ENCODE measurements at places on chromosomes 11 and 22. TPM values are rescaled to one million over a fixed set of nuclear protein-coding genes. Genes with fewer than 3 reads are reported as not detected.

Gene TENM4
- total RNA-seq, result 0.63 TPM

Gene CNGA4
- total RNA-seq, result 0.39 TPM

- no peaks in the 10 kb centered on the region for H3K36me3 ChIP-seq
- H3K27me3 ChIP-seq, result peaks cover 5% of the 10 kb centered on the region
- H3K4me3 ChIP-seq, result no peak overlapping the region
- DNase-seq, result no peak
- H3K4me1 ChIP-seq, result peaks cover 12% of the 10 kb centered on the region
- no peak overlapping the region for H3K27ac ChIP-seq
These were observed 2.1 kb downstream of the MAPK8IP1 start for GRCh38 chr11:45887587-45887986.

Gene APOA5
- not detected for total RNA-seq

DNA sequence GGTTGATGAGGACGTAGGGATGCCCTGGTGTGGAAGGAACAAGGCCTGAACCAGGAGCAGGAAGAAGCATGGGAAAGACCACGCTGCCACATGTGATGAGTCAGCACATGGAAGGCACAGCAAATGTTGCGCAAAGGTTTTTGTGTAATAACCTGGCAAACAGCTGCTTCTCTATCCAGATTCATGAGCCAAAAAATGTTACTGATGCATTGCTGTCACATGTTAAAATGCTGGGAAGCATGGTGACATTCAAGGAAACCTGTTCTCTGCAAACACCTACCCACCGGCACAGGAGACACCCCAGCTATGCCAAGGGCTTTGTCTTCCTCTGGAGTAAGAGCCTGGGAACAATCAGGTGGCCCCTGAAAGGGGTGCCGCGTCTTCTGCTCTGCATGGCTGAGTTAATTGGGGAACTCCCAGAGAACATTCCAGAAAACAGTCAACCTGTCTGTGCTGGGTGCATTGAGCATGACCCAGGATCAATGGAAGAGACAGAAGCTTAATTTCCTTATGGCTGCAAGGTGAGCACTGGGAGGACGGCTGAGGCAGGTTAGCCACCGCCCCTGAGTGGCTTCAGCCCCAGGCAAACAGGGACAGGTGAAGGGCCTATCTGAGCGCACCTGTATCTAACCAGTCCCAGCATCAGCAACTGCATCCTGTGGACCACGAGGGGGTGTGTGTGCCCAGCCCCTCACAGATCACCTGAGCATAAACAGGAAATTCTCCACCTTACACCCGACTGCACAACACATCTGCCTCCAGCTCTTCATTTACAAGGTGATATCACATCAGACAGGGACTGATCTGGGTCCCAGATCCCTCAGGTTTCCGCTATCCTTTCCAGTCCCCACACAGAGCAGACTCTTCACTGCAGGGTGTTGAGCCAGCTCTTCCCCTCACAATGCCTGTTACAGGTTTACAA is 108.4 kb downstream of the GGTLC2 start:
- H3K27me3 ChIP-seq, result no peaks in the 10 kb centered on the region
- no peaks in the 10 kb centered on the region for H3K36me3 ChIP-seq
- peak; percentile 72 for DNase-seq
- H3K27ac ChIP-seq, result peak overlapping the region; percentile 39
- no peak overlapping the region for H3K4me3 ChIP-seq
- peaks cover 62% of the 10 kb centered on the region for H3K4me1 ChIP-seq

GRCh38 chr11:67504005-67504949 is 886 bp downstream of the PITPNM1 start:
- H3K27me3 ChIP-seq, result no peaks in the 10 kb centered on the region
- peak overlapping the region; percentile 65 for H3K4me3 ChIP-seq
- H3K27ac ChIP-seq, result peak overlapping the region; percentile 75

- no peaks in the 10 kb centered on the region for H3K27me3 ChIP-seq
- DNase-seq, result peak; percentile 39
- H3K36me3 ChIP-seq, result peaks cover 42% of the 10 kb centered on the region
- H3K4me3 ChIP-seq, result peak overlapping the region; percentile 99
- H3K4me1 ChIP-seq, result peaks cover 73% of the 10 kb centered on the region
These were observed 884 bp downstream of the IL10RA start for GRCh38 chr11:117986981-117987574.

DNA sequence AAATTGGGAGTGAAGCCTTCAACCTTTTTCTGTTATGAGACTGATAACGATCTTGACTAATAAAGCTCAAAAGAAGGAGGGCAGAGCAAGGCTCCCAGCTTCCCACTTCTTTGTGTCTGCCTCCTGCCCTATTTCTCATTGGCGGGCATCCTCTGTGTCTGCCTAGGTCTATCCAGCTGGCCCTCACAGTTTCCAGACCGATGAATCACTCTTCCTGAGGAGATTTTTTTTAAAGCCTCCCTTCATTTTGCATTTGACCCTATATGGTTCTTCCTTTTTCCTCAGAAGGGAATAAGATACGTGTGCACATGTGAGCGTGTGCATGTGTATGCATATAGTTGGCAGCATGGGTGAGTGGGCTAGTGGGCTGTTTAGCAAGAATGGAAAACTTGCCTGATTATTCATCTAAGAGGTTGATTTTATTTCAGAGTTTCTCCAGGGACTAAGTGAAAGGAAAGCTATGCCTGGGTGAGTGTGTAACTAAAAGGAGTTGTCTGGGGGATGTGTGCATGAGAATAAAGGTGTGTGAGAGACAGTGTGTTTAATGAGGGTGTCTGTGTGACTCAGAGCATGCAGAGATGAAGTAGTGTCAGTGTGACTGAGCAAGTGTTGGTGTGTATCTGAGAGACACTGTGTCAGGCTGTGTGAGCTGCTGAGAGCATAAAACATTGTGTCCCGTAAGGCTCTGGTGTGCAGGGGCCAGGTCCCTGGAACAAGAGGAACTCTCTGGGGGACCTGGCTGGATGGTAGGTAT is 12.2 kb downstream of the PHLDB1 start:
- H3K27me3 ChIP-seq, result peaks cover 7% of the 10 kb centered on the region
- peaks cover 15% of the 10 kb centered on the region for H3K4me1 ChIP-seq
- no peak overlapping the region for H3K4me3 ChIP-seq
- no peak for DNase-seq
- no peak overlapping the region for H3K27ac ChIP-seq

Gene TRIM6
- 1.1 TPM for total RNA-seq

GRCh38 chr11:118621071-118621783 is 13.8 kb downstream of the PHLDB1 start:
- H3K4me1 ChIP-seq, result peaks cover 15% of the 10 kb centered on the region
- H3K36me3 ChIP-seq, result no peaks in the 10 kb centered on the region
- peaks cover 7% of the 10 kb centered on the region for H3K27me3 ChIP-seq
- DNase-seq, result peak; percentile 19
- no peak overlapping the region for H3K4me3 ChIP-seq
- no peak overlapping the region for H3K27ac ChIP-seq

Data from natural killer cell (primary cell).